ENCODE measurements at places on chromosomes 3 and 15. TPM values are rescaled to one million over a fixed set of nuclear protein-coding genes. Genes with fewer than 3 reads are reported as not detected.

The TWF2 gene
- total RNA-seq = 120 TPM

The MYO1E gene
- 82.2 TPM for total RNA-seq

The PIK3R4 gene
- 40.5 TPM for total RNA-seq

The SPATA12 gene
- 0.15 TPM for total RNA-seq

The PLXND1 gene
- 127 TPM for total RNA-seq

All from smooth muscle cell of trachea (primary cell).